ENCODE measurements at places on chromosomes 16 and 17. TPM values are rescaled to one million over a fixed set of nuclear protein-coding genes. Genes with fewer than 3 reads are reported as not detected.

- no peak overlapping the region for H3K4me3 ChIP-seq
- H3K4me1 ChIP-seq: no peaks in the 10 kb centered on the region
- H3K36me3 ChIP-seq: no peaks in the 10 kb centered on the region
- DNase-seq: no peak
- H3K27me3 ChIP-seq: no peaks in the 10 kb centered on the region
- no peak overlapping the region for H3K27ac ChIP-seq
Measured at GRCh38 chr16:58497935-58498334, 2.0 kb upstream of the NDRG4 start.

DNA sequence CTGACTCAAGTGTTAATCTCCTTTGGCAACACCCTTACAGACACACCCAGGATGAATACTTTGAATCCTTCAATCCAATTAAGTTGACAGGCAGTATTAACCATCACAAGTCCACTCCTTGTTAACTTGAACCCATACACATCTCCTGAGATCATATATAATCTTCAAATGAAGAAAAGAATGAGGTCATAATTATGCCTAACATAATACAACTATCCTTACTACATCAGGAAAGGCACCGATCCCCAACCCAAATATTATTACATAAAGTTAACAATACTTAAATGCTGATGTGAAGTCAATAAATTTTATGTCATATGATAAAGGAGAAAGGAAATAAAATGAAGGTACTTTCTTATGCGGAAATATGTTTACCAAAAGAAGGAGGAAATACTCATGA lies 649.9 kb downstream of the KCNJ2 start:
- no peaks in the 10 kb centered on the region for H3K4me1 ChIP-seq
- no peaks in the 10 kb centered on the region for H3K27me3 ChIP-seq
- DNase-seq: no peak
- no peak overlapping the region for H3K4me3 ChIP-seq
- no peaks in the 10 kb centered on the region for H3K36me3 ChIP-seq

DNA sequence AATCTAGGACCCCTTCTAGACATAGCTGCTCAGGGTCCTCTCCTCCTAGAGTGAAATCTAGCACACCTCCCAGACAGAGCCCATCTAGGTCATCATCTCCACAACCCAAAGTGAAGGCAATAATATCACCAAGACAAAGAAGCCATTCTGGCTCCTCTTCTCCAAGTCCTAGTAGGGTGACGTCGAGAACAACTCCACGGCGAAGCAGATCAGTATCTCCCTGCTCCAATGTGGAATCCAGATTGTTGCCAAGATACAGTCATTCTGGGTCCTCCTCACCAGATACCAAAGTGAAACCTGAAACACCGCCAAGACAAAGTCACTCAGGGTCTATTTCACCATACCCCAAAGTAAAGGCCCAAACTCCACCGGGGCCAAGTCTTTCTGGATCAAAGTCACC lies 10.7 kb downstream of the SRRM2 start:
- H3K4me3 ChIP-seq: no peak overlapping the region
- peaks cover 10% of the 10 kb centered on the region for H3K4me1 ChIP-seq
- H3K36me3 ChIP-seq: peaks cover 39% of the 10 kb centered on the region
- H3K27ac ChIP-seq: no peak overlapping the region

- no peak overlapping the region for H3K4me3 ChIP-seq
- DNase-seq: no peak
Measured at GRCh38 chr16:4745274-4745569, 10.9 kb downstream of the DNAAF8 start.

Gene ANKFN1
- 0.06 TPM for total RNA-seq

- no peaks in the 10 kb centered on the region for H3K4me1 ChIP-seq
- H3K4me3 ChIP-seq: no peak overlapping the region
- H3K27me3 ChIP-seq: no peaks in the 10 kb centered on the region
- DNase-seq: no peak
- no peak overlapping the region for H3K27ac ChIP-seq
Measured at GRCh38 chr16:54191592-54191991, 95.0 kb downstream of the IRX3 start.

DNA sequence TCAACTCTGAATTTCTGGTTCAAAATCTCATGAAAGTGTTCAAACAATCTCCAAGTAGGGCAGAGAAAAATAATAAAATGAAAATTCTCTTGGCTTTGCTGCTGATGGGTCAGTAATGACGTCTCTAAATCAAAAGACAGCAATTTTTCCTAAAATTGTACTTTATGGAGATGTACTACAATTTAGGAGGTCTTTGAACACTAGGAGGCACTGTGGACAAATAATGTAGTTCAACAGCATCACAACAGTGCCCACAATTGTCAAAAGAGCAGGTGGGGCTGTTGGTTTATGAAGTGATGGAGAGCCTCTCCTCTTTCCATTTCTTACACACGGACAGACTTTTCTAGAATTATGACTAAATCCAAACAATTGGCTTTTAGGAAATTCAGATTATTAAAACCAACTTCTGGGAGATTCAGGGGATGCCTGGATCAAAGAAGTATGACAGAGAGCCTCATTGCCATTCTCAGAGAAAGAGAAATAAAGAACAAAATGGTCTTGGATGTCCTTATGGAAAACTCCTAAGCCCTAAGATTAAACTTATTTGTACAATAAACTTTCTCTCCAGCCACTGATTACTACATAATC lies 23.8 kb downstream of the EZH1 start:
- no peak overlapping the region for H3K27ac ChIP-seq
- no peak for DNase-seq
- no peak overlapping the region for H3K4me3 ChIP-seq
- no peaks in the 10 kb centered on the region for H3K27me3 ChIP-seq
- H3K4me1 ChIP-seq: no peaks in the 10 kb centered on the region

- no peak overlapping the region for H3K27ac ChIP-seq
- H3K27me3 ChIP-seq: peaks cover under 1% of the 10 kb centered on the region
- H3K4me3 ChIP-seq: no peak overlapping the region
- no peaks in the 10 kb centered on the region for H3K36me3 ChIP-seq
- no peaks in the 10 kb centered on the region for H3K4me1 ChIP-seq
Measured at GRCh38 chr16:50979806-50980620, 171.1 kb downstream of the SALL1 start.

GRCh38 chr17:38585056-38585917 lies 20.5 kb downstream of the SRCIN1 start:
- H3K27ac ChIP-seq: no peak overlapping the region
- no peak for DNase-seq
- no peak overlapping the region for H3K4me3 ChIP-seq
- H3K27me3 ChIP-seq: no peaks in the 10 kb centered on the region

DNA sequence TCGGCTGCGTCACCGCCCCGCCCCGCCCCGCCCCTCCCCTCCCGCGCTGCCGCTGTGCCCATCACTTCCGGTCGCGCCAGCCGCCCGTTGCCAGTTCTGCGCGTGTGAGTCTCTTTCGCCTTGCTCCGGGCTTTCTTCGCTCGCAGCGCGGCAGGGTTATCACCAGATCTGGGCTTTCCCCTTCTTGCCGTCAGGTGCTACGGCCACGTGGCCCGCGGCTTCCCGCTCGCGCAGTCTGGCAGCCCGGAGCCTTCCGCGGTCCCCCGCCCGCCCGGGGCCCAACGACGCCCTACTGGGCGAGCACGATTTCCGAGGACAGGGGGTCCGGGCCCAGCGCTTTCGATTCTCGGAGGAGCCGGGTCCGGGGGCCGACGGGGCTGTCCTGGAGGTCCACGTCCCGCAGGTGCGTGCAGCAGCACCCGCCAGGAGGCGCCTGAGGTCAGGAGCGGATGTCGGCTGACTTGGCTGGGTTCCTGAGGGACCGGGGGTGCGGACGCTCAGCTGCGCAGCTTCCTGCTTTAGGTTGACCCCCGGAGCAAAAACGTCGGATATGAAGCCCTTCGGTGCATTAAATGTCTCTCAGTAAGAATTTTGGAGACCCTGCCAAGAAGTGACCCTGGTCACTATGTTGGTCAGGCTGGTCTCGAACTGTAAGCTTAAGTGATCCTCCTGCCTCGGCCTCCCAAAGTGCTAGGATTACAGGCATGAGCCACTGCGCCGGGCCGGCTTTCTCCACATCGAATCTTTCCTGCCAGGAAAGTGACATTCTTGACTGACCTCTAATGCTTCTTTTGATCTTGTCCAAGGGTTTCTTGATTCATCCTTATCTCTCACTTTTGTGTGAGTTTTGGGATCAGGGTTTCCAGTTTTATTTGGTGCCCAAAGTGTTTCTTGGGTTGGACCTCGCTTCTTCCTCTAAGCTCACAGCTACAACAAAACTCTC lies at the start of gene METTL23:
Gene METTL23 (plus strand): TSS at position 64 of the 943 bp plus-strand sequence. CDS start 2,872 bp downstream, outside the sequence.
- H3K27me3 ChIP-seq: no peaks in the 10 kb centered on the region
- H3K27ac ChIP-seq: peak within 1 kb of the TSS; percentile 100
- peak; percentile 93 for DNase-seq
- no peaks in the 10 kb centered on the region for H3K36me3 ChIP-seq
- H3K4me3 ChIP-seq: peak within 1 kb of the TSS; percentile 92

GRCh38 chr17:68850749-68851510 lies 104.3 kb downstream of the ABCA8 start:
- H3K27ac ChIP-seq: no peak overlapping the region
- H3K4me3 ChIP-seq: no peak overlapping the region
- DNase-seq: no peak
- peaks cover 5% of the 10 kb centered on the region for H3K4me1 ChIP-seq
- H3K27me3 ChIP-seq: no peaks in the 10 kb centered on the region
- no peaks in the 10 kb centered on the region for H3K36me3 ChIP-seq

Gene RAD51D
- 5.9 TPM for total RNA-seq

DNA sequence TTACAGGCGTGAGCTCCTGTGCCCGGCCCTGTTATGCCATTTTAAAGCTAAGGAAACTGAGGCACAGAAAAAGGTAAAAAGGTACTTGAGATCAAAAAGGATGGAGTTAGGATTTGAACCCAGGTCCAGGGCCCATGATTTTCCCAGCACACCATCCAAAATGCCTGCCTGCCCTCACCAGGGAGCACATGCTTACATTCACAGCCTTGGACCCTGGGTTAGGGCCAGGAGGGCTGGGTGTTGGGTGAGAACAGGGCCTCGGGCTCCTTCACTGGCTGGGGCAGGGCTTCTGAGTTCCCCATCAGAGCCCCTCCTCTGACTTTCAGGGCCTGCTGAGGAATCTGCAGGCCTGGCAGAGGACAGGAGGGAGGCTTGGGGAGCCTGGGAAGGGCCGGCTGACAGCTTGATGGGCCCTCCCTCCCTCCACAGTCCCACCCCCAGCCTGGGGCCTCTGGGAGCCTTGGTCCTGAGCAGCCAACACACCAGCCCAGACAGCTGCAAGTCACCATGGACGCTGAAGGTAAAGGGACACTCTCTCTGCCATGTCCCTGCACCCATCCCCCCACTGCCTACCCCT lies at the start of gene QPRT:
Gene QPRT (plus strand): TSS at position 490 of the 577 bp plus-strand sequence. CDS start 18 bp downstream, at position 508.
- H3K36me3 ChIP-seq: no peaks in the 10 kb centered on the region
- no peak within 1 kb of the TSS for H3K27ac ChIP-seq
- no peaks in the 10 kb centered on the region for H3K4me1 ChIP-seq

Gene TERF2IP
- total RNA-seq: 59.0 TPM

Data from psoas muscle (tissue), 8 donors.